SK-N-SH treated with all-trans-retinoic acid at 6 μM for 48 hours (cell line): ENCODE measurements at places on chromosomes 13 and 19.

GRCh38 chr13:75761369-75761768 lies 125.2 kb downstream of the LMO7 start:
- ATAC-seq = no peak

- no peak for ATAC-seq
These were observed 9.8 kb downstream of the ATP13A1 start for GRCh38 chr19:19653597-19654147.

DNA sequence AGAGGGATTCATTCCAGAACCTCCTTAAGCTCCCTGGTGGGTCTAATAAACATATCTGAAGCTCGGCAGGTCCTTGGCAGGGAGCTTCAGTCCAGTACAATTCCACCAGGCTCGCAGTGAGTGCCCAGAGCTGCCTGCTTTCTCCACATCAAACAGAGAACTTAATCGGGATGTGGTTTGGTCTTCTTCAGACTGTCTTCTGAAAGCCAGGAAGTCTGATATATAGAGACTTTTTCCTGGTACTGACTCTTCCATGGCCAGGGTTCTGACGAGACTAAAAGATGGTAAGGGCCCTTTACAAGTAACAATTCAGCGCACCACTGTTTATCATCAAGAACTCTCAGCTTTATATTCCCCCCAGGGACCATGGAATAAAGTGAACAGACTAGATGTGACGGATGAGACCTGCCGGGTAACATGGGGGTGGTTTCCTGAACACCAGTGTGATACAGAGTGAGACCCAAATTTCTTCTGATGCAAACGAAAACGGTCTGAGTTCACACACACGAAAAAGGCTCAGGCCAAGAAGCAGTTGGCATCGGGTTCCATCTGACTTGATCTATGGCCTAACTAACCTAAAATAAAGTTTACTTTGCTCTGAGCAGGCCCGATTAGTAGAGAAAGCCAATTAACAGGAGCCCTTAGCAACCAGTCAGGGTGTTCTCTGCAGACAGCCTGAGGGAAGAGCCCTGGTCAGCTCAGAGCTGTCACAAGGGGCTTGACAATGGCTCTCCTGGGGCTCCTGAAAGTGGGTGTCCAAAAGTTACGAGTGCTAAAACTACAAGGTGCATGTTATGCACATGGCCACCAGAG lies 29.0 kb downstream of the RANBP3 start:
- no peak for ATAC-seq

GRCh38 chr19:54418030-54418929 lies 3.0 kb downstream of the TTYH1 start:
- ATAC-seq = peak; percentile 49

GRCh38 chr19:49593233-49594113 lies 2.5 kb downstream of the PRR12 start:
- peak; percentile 69 for ATAC-seq

DNA sequence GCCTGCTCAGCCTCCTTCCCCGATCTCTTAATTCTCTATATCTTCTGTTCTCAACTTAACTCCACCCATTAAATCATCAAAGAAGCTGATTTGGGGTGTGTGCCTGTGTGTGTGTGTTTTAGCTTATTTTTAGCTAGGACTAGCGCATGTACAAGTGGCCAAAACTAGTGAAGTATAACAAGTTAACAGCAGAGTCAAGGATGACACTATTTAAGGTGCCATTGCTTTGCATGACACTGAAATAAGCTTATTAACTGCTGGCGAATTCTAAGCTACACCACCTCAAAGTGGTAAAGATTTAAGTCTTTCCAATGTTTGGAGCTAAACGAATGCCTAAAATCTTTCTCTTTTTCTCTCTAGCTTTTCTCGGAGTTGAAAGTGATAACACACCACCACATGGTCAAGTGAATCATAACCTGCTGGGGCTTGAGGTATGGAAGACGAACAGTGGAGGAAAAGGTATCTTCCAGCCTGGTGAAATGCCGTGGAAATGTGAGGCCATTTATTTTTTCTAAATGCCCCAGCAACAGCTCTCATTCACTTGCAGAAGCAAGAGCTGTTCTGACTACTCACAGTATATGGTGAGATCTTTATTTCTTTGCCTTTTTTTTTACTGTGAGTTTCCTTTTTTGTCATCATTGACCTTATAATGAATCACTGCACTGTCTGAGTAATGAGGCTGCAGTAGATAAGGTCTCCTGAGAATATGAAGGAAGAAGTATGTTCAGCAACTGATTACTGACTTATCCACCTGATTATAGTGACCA lies 570.3 kb downstream of the PCDH9 start:
- peak; percentile 29; the same call in 2 of the 3 replicates for ATAC-seq

GRCh38 chr13:33582121-33582520 lies 235.8 kb upstream of the RFC3 start:
- no peak for ATAC-seq
